ENCODE measurements at places on chromosomes 3 and 15.
A peak's percentile ranks its signal among the peaks of the same experiment; 100 is the strongest.

DNA sequence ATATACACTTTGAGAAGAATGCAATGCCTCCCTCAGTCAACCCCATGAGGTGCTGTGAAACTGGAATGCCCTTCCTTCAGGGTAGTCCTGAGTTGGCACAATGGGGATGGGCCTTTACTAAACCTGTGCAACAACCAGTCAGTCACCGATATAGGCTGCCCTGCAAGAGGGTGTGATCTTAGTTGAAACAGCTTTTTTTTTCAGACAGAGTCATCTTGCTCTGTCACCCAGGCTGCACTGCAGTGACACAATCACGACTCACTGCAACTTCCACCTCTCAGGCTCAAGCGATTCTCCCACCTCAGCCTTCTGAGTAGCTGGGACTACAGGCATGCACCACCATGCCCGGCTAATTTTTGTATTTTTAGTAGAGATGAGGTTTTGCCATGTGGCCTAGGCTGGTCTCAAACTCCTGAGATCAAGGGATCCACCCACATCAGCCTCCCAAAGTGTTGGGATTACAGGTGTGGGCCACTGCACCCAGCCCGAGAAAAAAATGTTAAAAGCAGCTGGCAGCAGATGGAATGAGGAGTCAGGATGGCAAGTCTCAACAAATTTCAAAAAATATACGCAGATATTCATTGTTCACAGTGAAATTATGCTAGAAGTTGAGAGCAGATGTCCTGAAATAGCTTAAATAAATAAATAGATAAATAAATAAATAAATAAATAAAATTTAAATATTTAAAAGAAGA is 31.8 kb downstream of the MYO5A start:
- DNase-seq, result no peak

DNA sequence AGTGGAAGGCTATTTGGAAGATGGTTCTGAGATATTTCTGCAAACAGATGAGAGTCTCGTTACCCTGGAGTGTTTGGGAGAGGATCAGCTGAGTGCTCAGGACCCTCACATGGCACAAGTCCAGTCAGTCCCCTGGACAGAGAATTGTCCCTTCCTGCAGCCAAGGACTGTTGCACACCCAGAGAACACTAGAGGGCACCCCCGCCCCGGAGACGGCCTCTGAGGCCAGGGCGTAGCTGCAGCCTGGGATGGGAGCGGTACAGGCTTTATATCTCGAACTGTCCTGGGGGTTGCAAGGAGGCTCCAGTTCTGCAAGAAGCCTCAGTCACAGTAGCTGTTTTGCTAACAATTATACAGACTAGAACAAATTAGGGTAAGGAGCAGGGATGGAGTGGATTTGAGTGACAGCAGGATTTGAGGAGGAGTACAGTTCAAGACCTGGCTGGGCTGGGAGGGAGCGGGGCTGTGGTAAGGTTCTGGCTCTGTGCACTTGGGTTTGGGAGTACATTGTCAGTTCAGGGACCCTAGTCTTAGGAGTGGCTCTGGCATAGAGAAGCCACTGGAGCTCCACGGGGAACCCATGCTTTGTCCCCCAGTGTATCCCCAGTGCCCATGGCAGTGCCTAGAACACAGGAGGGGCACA is 67.6 kb upstream of the HACD2 start:
- DNase-seq, result peak; percentile 80

DNA sequence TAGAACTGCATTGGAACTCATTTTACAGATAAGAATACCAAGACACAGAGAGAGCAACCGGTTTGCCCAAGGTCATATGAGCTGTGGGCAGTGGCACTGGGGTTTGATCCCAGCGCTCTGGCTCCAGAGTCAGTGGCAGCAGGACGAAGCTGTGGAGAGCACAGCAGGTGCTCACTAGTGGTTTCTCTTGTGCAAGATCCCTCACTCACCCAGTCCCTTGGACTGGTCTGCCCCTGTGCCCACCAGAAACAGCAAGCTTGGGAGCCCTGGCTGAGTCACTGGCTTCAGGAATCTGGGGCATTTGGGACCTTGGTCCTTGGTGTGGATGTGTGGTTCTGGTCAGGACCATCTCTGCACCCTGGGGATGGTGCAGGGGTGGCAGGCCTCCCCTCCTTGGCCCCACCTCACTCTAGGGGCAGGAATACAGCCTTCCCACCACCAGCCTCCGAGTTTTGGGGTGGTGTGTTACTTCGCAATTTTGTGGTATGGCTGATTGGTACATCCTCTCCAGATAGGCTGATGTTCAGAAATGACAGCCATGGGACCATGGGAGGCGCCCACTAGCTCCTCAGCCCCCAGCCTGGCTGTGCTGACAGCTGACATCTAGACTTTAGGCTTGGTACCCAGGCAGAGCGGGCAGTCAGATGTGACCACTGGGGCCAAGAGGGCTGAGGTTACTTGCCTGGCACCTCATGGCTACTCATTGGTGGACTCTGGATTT is 104.6 kb downstream of the LSM3 start:
- DNase-seq, result no peak

- no peak for DNase-seq
Observed at GRCh38 chr3:103699228-103699627, 1264.4 kb downstream of the ZPLD1 start.

DNA sequence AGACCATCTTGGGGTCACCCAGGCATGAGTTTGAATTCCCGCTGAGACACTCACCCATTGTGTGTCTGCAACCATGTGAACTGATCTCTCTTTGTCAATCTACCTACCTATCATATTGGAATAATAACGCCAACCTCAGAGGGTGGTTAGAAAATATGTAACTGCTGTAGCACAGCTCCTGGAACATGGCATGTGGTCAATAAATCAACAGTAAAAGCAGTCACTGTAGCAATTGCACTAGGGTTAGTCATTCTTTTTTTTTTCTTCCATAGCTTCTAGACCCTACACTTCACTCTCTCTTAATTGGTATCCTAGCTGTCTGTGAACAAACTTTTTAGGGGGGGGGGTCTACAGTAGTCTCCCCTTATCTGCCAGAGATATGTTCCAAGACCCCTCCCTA is 64.2 kb upstream of the SLCO2A1 start:
- DNase-seq, result no peak

DNA sequence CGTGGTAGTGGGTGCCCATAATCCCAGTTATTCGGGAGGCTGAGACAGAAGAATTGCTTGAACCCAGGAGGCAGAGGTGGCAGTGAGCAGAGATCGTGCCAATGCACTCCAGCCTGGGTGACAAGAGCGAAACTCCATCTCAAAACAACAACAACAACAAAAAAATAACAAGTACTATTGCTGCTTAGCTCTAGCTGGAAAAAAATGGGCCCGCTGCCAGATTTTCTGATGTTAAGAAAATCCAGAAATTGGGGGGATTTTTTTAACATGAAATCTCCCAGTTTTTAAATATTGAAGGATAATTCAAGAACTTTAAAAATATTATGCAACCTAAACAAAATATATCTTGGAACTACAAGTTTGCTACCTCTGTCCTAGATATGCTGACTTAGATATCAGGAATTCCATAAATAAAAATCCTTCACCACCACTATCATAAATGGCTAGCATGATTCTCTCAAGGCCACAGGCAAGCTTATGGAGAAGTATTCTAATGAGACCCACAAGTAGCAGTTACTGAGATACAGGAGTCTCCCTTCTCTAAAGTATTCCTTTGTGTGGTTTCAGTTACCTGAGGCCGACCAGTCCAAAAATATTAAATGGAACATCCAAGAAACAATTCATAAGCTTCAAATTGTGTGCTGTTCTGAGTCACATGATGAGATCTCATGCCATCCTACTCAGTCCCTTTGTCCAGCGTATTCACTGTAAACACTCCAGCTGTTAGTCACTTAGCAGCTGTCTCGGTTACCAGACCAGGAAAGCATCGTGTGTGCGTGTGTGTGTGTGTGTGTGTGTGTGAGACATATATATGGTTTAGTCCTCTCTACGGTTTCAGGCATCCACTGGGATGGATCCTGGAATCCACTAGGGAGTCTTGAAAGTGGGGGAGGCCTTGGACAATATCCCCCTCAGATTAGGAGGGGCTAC is 277.2 kb downstream of the TBL1XR1 start:
- peak; percentile 88 for DNase-seq

GRCh38 chr3:147384210-147385058 is 21.9 kb downstream of the ZIC4 start:
- no peak for DNase-seq

DNA sequence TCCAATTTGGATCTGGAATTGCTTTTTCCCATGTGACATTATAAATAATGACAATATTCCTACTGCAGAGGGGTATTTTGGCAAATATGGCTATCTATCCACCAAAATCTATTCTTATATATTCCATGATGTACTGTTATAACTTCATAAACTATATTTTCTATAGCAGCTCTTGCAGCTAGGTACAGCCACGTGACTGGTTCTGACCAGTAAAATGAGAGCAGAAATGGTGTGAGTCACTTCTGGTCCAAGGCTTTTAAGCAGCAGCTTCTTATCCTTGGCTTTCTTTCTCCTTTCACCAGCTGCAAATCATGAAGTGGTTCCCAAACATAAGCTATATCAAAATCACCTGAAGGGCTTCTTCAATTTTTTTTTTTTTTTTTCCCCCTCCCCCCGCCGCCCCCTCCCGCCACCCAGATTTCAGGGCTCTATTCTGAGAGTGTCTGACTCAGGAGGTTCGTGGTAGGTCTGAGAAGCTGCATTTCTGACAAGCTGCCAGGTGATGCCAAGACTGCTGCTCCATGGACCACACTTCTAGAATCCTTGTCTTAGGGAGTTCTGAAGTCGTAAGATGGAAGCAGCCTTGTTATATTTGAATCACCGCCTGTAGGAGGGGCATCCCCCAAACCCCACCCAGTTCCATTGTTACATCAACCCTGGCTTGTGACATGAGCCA is 357.5 kb downstream of the CHST2 start:
- no peak for DNase-seq

- no peak for DNase-seq
Observed at GRCh38 chr15:74790080-74790916, 8.4 kb downstream of the CSK start.

GRCh38 chr3:9806688-9807589 is 3.1 kb upstream of the TTLL3 start:
- peak; percentile 11 for DNase-seq

Data from NCI-H2081 (cell line).